ENCODE measurements at places on chromosomes 5 and 9.

- DNase-seq: peak; percentile 95
Observed at GRCh38 chr5:168931638-168932345, 352.6 kb upstream of the PANK3 start.

DNA sequence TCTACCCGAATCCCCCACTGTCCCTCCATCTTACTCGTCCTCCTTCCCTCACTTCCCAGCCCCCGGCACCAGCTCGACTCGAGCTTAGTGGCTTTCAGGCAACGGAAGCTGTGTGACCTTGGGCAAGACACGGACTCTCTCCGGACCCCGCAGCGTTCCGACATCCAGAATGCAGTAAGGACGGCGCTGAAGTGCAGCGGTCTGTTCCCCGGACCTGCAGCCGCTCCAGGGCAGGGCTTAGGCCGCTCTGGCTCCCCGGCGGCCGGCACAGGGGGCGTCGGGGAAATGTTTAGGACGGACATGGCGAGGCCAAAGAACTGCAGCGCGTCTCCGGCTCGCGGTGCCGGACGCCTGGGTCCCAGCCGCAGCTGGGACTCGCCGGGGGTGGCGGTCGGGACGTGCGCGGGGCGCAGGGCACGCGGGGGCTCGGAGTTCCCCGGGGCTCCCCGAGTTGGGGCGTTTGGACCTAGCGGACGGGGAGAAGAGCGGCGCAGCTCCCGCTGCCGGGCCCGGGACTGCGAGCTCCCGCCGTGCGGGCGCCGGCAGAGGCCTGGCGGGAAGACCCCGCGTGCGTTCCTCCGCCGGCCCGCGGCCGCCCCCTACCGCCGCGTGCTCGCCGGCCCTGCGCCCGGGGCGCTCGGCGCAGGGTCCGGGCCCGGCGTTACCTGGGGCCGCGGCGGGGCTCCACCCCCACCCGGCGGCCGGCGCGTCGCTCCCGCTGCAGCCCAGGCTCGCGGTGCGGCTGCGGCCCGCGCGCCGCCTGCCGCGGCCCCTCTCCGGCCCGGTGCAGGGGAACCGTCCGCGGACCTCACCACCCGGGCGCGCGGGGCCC, 5.6 kb upstream of the RNF44 start:
- no peak for DNase-seq

DNA sequence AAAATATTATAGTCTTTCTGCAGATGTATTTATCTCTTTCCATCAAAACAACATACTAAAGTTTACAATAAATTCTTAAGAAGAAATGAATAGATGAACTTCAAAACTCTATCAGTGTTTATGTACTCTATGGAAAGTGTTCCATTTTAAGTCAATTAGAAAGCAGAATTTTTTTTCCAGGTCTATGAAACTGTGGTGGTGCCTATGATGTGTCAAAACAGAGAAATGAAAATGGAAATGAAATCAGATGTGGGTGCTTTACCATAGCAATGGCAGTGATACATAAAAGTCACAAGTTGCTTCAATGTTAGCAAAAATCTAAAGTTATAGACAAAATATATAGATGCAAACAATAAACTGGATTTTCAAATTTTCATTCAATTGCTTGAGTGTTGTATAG, 97.3 kb downstream of the PTCH1 start:
- DNase-seq: no peak

DNA sequence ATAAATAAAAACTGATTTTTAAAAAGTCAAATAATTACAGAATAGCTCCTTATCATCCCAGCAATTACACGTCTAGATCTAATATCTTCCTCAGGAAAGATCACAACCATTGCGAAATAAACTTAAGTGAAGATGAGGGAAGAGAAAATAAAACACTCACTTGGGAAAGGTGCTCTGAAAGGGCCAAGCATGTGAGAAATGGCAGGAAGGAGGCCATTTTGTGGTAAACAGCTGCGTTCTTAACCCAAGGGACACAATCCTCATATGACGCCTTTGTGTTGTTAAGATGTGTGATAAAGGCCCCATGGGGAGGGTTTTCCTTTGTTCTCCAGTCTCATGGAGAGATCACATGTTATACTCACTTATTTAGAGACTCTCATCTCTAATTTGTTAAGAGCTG, 32.5 kb downstream of the JAKMIP2 start:
- no peak for DNase-seq

GRCh38 chr5:38426986-38427950, 129.2 kb downstream of the LIFR start:
- peak; percentile 47 for DNase-seq

- DNase-seq: peak; percentile 90
Observed at GRCh38 chr5:134435560-134435959, 23.9 kb upstream of the CDKN2AIPNL start.

DNA sequence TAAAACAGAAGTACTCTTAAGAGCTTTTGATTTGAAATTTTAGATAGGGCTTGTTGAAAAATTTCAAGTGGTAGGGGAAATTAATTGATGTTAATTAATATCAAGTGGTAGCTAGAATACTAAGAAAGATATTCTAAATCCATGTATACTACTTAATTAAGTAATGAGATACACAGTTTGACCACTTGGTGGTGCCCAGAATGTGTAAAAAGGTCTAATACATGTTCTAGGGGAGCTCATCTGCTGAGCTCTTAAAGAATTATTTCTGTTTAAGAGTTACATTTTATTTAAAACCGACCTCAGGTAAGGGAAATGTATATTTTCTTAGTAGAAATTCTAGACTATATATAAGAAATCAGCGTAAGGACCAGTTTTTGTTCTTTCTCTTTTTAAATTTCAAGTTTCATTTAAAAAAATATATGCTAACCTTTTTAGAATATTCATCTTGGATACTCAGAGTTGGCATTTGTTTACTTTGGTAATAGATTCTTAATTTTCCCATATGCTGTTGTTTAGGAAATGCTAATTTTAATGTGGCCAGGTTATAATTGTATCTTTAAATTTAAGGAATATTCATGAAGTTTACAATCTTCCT, 61.5 kb downstream of the LNPEP start:
- DNase-seq: peak; percentile 68

DNA sequence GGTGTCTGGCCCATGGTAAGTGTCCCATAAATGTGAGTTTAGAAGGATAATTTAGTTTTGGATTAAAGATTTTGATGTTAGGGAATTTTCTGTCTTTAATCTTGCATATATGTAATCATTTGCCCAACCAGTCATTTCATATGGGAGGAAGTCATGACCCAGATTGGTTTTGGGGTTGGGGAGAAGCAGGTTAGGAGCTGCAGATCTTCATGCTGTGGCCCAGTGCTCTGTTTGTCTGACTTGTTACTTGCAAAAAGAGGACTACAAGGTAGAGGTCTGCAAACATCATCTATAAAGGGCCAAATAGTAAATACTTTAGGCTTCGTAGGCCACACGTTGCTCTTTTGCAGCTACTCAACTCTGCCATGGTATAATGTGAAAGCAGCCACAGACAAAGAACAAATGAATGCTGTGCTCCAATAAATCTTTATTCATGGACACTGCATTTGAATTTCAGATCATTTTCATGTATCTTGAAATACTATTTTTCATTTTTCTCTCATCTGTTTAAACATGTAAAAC, 16.8 kb downstream of the OSTF1 start:
- no peak for DNase-seq

GRCh38 chr9:14467675-14468374, 153.9 kb upstream of the NFIB start:
- DNase-seq: peak; percentile 2

DNA sequence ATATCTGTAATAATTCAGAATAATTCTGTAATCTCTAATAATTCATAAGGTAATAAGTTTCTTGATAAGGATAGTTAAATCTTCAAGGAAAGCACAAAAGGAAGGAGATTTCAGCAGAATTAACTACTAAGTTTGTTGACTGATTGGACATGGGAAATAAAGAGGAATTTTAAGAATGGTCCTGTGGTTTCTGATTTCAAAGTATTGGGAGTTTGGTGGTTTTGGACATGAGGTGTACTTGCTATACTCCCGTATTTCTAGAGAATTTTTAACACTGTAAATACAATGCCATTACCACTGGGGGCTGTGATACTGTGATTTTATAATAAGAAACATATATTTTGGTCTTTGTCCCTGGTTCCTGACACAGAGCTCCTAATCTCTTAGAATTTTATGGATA, 123.9 kb downstream of the UNC13B start:
- DNase-seq: peak; percentile 11

GRCh38 chr5:38926121-38926520, 80.3 kb downstream of the OSMR start:
- peak; percentile 63 for DNase-seq

- no peak for DNase-seq
Observed at GRCh38 chr5:23072179-23072578, 219.0 kb upstream of the CDH12 start.

Data from fibroblast of mammary gland (primary cell).